Stimulated activated CD4-positive, alpha-beta T cell treated with anti-CD3 and anti-CD28 coated beads, TNF-alpha, amount 100 ng/mL, for 48 hours (primary cell): ENCODE measurements at places on chromosomes 5 and 9.

DNA sequence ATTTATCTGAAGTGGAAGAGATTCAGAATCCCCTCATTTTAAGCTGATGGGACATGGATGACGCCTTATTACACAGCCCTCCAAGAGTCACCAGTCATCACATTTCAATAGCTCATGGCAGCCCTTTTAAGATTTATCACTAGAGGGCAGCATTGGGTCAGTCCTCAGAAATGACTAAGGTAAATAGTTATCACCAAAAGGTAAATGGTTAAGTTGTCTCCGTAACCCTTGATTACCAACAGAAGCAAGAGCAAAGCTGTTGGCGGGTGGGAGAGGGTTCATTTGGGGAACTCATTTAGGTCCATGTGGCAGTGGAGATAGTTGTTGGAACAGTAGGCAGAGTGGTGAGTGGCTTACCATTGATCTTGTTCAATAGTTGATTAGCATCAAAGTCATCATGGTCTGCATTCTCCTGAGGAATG, 12.0 kb upstream of the C9 start:
- no peak for DNase-seq

DNA sequence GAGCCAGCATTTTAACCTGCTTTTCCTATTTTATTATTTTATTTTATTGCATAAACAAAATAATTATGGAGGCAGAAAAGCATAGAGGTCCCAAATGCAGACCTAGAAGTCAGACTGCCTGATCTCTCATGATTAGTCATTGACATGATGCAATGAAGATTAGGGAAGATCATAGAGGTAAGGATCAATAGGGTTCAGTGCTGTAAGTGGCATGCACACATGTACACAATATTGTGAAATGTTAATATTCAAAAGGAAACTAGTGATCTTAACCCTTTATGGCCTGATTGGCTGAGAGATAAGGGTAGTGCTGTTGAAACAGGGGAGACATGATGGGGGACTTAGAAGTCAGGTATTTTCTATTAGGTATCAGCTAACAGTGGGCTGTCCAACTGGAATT, 1.1 kb upstream of the FRRS1L start:
- no peak for DNase-seq

GRCh38 chr5:128395073-128395472, 143.0 kb downstream of the FBN2 start:
- DNase-seq, result no peak

GRCh38 chr5:96331210-96331609, 101.8 kb downstream of the PCSK1 start:
- DNase-seq, result no peak

GRCh38 chr5:33322632-33323031, 118.1 kb upstream of the TARS1 start:
- DNase-seq, result no peak
